Spinal cord (tissue), 10 donors: ENCODE measurements at places on chromosomes 7 and 10. TPM values are rescaled to one million over a fixed set of nuclear protein-coding genes. Genes with fewer than 3 reads are reported as not detected.

DNA sequence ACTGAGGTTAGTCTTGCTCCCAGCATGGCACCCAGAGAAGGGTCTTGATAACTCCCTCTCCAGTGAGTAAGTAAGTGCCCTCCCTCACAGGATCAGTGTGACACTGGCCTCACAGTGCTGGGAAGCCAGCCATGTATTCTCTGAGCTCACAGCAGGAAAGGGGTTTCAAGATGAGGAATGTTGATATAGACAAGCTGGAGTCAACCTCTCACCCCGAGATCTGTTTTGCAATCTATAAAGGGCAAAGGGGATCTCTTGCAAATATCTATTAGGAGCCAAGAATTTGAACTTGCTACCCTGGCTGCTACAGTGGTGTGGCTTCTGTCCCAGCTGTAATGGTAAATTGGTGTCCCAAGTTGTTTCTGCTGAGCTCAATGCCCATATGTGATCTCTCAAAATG, 70.2 kb upstream of the ADAM12 start:
- no peaks in the 10 kb centered on the region for H3K27me3 ChIP-seq
- no peak overlapping the region for H3K27ac ChIP-seq
- H3K4me3 ChIP-seq = no peak overlapping the region
- no peaks in the 10 kb centered on the region for H3K36me3 ChIP-seq

DNA sequence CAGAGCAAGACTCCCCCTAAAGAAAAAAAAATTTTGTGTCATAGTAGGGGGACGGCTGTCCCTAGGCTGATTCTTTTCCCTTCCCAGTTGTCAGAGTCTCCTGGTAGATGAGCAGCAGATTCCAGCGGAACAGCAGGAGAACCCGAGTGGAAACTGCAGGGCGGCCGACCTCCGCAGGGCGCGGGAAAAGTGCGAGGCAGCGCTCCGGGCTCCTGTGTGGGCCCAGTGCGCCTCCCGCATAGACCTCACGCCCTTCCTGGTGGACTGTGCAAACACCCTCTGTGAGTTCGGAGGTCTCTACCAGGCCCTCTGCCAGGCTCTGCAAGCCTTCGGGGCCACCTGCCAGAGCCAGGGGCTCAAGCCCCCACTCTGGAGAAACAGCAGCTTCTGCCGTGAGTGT, 46.0 kb downstream of the ZAN start:
- no peak overlapping the region for H3K4me3 ChIP-seq
- no peak overlapping the region for H3K27ac ChIP-seq
- no peaks in the 10 kb centered on the region for H3K36me3 ChIP-seq
- peaks cover 2% of the 10 kb centered on the region for H3K27me3 ChIP-seq
- DNase-seq = no peak

DNA sequence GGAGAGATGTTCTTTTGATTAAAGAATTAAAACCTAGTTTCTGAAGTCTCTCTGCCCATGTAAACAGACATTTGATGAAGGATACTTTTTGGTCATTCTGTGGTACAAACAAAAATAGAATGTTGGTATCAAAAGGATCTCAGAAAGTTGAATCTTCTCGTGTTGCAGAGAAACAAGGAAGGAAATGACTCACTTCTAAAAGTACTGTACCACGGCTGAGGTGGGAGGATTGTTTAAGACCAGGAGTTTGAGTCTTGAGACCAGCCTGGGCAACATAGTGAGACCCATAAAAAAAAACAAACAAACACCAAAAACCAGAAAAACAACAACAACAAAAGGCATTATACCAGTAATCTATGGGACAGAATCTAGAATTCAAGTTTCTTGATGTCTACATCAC, 69.7 kb downstream of the PRSS58 start:
- H3K36me3 ChIP-seq = no peaks in the 10 kb centered on the region
- DNase-seq = no peak
- no peak overlapping the region for H3K27ac ChIP-seq

GRCh38 chr10:78575400-78575799, 493.4 kb upstream of the ZMIZ1 start:
- DNase-seq = no peak
- H3K27me3 ChIP-seq = peaks cover 2% of the 10 kb centered on the region
- peaks cover 59% of the 10 kb centered on the region for H3K4me1 ChIP-seq
- no peak overlapping the region for H3K4me3 ChIP-seq
- H3K27ac ChIP-seq = no peak overlapping the region
- H3K36me3 ChIP-seq = no peaks in the 10 kb centered on the region

DNA sequence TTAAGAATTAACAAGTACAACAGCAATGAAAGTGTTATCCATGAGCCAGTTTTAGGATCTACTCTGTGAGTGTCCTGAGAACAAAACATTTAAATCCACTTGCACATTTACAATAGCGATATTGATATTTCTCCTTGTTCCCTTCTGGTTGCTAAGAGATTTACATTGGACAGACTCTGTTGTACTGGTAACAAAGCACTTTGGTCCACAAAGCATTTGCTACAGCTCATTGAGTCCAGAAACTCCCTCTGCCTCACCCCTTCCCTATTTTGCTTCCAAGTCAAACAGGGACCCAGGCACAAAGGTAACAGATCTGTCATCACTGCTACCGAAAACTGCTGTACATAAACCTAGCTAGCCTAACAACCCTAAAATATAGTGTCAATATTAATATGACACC, 2.1 kb downstream of the ANK3 start:
- DNase-seq = no peak
- no peaks in the 10 kb centered on the region for H3K27me3 ChIP-seq
- H3K4me3 ChIP-seq = peak overlapping the region; percentile 10
- no peaks in the 10 kb centered on the region for H3K36me3 ChIP-seq

GRCh38 chr7:31735991-31736982, 49.3 kb downstream of the PPP1R17 start:
- no peaks in the 10 kb centered on the region for H3K36me3 ChIP-seq
- no peak overlapping the region for H3K27ac ChIP-seq
- no peak overlapping the region for H3K4me3 ChIP-seq
- no peaks in the 10 kb centered on the region for H3K4me1 ChIP-seq
- no peaks in the 10 kb centered on the region for H3K27me3 ChIP-seq

- peaks cover 11% of the 10 kb centered on the region for H3K4me1 ChIP-seq
- no peak overlapping the region for H3K4me3 ChIP-seq
- H3K27me3 ChIP-seq = no peaks in the 10 kb centered on the region
- no peaks in the 10 kb centered on the region for H3K36me3 ChIP-seq
- no peak for DNase-seq
- peak overlapping the region; percentile 75 for H3K27ac ChIP-seq
These were observed 24.0 kb upstream of the EEPD1 start for GRCh38 chr7:36129048-36129534.

- no peak for DNase-seq
- no peaks in the 10 kb centered on the region for H3K4me1 ChIP-seq
- peaks cover 3% of the 10 kb centered on the region for H3K27me3 ChIP-seq
- no peaks in the 10 kb centered on the region for H3K36me3 ChIP-seq
- H3K27ac ChIP-seq = no peak overlapping the region
These were observed 4.9 kb upstream of the COL17A1 start for GRCh38 chr10:104090611-104091010.

DNA sequence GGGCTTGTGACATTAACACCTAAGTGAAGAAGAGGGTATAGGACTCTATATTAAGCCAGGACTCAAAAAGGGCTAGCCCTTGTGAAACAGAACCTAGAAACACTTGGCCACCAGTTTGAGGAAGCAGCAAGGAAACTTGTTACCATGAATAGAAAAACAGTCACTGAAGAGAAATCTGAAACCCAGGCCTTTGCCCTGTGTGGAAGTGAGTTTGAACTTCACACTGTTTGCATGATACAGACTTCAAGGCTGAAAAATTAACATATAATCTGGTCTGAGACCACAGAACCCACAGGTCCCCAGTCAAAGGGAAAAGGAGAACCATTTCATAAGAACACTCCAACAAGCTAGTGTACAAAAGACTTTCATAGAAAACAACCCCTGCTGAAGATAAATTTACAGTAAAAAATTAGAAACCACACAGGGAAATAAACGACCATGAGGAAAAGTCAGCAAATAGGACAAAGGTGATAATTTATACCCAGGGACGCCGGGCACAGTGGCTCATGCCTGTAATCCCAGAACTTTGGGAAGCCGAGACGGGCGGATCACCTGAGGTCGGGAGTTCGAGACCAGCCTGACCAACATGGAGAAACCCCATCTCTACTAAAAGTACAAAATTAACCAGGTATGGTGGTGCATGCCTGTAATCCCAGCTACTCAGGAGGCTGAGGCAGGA, 76.1 kb downstream of the SKIDA1 start:
- H3K27me3 ChIP-seq = no peaks in the 10 kb centered on the region
- DNase-seq = no peak
- no peaks in the 10 kb centered on the region for H3K36me3 ChIP-seq
- H3K4me3 ChIP-seq = no peak overlapping the region
- no peak overlapping the region for H3K27ac ChIP-seq
- H3K4me1 ChIP-seq = no peaks in the 10 kb centered on the region

DNA sequence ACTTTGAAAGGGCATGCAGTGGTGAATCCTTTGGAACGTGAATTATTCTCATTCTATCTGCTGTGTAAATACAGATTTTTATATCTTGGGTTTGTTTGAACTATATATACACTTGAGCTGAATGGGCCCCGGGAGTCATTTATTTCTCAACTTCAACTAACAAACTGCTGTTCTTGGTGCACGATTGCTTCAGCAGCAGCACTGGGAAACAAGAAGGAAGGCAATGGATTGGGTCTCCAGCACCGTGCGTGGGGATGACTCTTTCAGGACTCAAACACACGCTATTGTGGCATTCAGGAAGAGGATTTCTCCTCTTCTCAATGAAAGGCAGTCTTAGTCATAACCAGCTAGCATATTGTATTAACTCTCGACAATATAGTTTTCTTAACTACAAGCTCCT, 226.0 kb upstream of the NFE2L3 start:
- H3K27me3 ChIP-seq = no peaks in the 10 kb centered on the region
- DNase-seq = no peak
- no peak overlapping the region for H3K27ac ChIP-seq
- H3K36me3 ChIP-seq = no peaks in the 10 kb centered on the region

DNA sequence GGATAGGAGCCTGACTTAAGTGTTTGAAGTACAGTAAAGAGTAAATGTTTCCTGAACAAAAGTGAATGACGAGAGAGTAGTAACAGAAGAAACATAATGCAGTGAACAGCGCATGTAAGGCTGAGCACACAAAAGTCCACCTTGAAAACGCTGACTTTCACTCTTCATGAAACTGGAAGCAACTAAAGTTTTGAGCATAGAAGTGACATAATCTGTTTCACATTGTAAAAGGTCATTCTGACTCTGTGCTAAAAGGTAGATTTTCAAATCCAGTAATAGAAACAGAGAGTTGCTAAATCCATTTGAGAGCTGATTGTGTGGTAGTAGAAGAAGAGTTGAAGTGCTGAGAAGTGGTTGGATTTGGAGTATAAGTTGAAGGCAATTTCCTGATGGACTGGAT, 1037.0 kb downstream of the CNTNAP2 start:
- no peaks in the 10 kb centered on the region for H3K27me3 ChIP-seq
- H3K4me1 ChIP-seq = no peaks in the 10 kb centered on the region
- DNase-seq = no peak
- no peak overlapping the region for H3K4me3 ChIP-seq
- no peak overlapping the region for H3K27ac ChIP-seq

- no peak overlapping the region for H3K27ac ChIP-seq
- DNase-seq = no peak
- H3K27me3 ChIP-seq = no peaks in the 10 kb centered on the region
- no peaks in the 10 kb centered on the region for H3K4me1 ChIP-seq
These were observed 23.7 kb upstream of the AGR3 start for GRCh38 chr7:16905300-16906044.

GIMAP5 gene
- 20.1 TPM for total RNA-seq

ZNF680 gene
- total RNA-seq = 54.6 TPM

SLC39A12 gene
- total RNA-seq = 9.9 TPM

UTF1 gene
- not detected for total RNA-seq

TAS2R41 gene
- total RNA-seq = not detected

ZNF365 gene
- 27.2 TPM for total RNA-seq

NUTM2E gene
- 0.88 TPM for total RNA-seq

ARMS2 gene
- not detected for total RNA-seq
